ENCODE measurements at places on chromosomes 11 and 22.
A peak's percentile ranks its signal among the peaks of the same experiment; 100 is the strongest.

- no peak for DNase-seq
These were observed 57.0 kb downstream of the PDE2A start for GRCh38 chr11:72617080-72617762.

GRCh38 chr11:100777103-100777502 is 90.0 kb downstream of the ARHGAP42 start:
- no peak for DNase-seq

GRCh38 chr11:47314992-47315391 is 37.5 kb downstream of the MYBPC3 start:
- no peak for DNase-seq

DNA sequence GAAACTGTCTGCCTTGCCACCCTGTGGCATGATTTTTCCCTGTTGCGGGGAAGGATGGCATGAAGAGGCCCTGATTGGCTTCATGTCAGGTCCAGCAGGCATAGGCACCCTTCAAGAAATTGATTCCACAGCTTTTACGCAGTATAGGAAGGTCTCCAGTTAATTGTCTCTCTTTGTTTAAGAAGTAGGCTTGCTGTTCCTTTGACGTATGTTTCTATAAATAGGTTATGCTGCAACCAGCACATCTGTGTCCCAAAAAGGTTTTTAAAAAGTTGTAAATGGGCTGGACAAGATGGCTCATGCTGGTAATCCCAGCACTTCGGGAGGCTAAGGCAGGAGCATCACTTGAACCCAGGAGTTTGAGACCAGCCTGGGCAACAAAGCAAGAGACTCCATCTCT is 62.6 kb downstream of the CD6 start:
- no peak for DNase-seq

GRCh38 chr22:48031589-48031988 is 1269.1 kb downstream of the TBC1D22A start:
- no peak for DNase-seq

DNA sequence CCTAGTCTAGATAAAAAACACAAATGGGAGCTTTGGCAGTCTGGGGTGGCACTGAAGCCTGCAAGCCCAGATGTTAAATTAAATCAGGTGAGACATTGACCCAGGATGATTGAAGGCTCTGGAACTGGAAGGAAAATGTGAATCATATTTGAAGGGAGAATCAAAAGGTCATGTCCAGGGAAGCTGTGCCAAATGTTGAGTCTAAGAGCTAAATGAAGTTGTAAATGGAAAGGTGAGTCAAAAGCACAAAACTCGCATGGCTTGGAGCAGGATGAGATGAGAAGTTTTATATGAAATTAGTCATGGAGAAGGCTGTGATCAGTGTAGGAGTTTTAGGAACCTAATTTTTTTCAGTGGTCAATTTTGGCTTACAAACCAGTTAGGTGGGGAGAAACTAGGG is 301.1 kb downstream of the BLID start:
- DNase-seq, result peak; percentile 14

- no peak for DNase-seq
These were observed 131.7 kb downstream of the TBC1D22A start for GRCh38 chr22:46894081-46894671.

GRCh38 chr22:31861226-31861840 is 83.0 kb upstream of the YWHAH start:
- DNase-seq, result peak; percentile 19

GRCh38 chr11:104394508-104394907 is 230.6 kb upstream of the PDGFD start:
- no peak for DNase-seq

- no peak for DNase-seq
These were observed 50.1 kb upstream of the MUC15 start for GRCh38 chr11:26622181-26622580.

GRCh38 chr22:37713761-37714160 is 16.9 kb downstream of the TRIOBP start:
- DNase-seq, result no peak

GRCh38 chr11:2567026-2567671 is 122.3 kb downstream of the KCNQ1 start:
- DNase-seq, result no peak

- no peak for DNase-seq
These were observed 5.5 kb downstream of the CD59 start for GRCh38 chr11:33730716-33731115.

- DNase-seq, result no peak
These were observed 4.3 kb downstream of the C1QTNF6 start for GRCh38 chr22:37183432-37184379.

- no peak for DNase-seq
These were observed 5.8 kb upstream of the SLC5A1 start for GRCh38 chr22:32037236-32037635.

GRCh38 chr11:58912124-58912523 is 27.2 kb upstream of the GLYATL1 start:
- peak; percentile 47 for DNase-seq

DNA sequence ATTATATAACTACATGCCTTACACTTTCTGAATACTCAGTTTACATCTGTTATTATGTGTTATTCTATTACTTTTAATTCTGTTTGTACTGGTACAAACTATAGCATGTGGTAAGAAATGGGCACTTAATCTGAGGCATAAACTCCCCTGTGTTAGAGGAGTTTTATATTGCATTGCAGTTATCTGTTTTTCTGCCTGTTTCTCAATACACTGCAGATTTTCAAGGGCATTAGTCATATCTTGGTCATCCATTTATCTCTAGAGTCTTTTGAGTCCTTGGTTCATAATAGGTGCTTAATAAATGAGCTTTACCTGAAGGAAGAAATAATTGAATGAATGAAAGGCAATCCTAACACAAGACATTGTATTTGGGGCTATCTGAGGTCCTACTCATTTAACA is 182.9 kb upstream of the CTSC start:
- no peak for DNase-seq

GRCh38 chr11:45684440-45684839 is 19.0 kb upstream of the CHST1 start:
- DNase-seq, result no peak

DNA sequence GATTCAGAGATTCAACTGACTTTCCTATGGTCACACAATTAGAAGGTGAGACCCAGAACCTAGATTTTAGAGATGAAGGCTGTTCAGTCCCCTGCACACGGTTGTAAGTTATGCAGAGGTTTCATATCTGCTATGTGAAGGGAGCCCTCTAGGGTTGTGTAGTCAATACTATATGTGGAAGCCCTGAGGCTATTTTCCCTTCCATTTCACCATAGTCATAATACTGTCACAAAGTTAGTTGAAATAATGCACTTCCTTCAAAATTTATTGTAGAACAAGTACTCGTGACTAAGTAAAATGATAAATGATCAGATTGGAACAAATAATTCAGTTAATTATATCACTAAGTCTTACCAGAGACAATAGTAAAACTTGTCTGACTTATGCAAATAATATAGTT is 48.8 kb downstream of the ENDOD1 start:
- no peak for DNase-seq

- no peak for DNase-seq
These were observed 38.5 kb upstream of the GLYATL1 start for GRCh38 chr11:58900479-58901420.

GRCh38 chr11:34756591-34756990 is 135.7 kb downstream of the EHF start:
- DNase-seq, result no peak

- no peak for DNase-seq
These were observed 1339.2 kb upstream of the TENM4 start for GRCh38 chr11:80779905-80780605.

DNA sequence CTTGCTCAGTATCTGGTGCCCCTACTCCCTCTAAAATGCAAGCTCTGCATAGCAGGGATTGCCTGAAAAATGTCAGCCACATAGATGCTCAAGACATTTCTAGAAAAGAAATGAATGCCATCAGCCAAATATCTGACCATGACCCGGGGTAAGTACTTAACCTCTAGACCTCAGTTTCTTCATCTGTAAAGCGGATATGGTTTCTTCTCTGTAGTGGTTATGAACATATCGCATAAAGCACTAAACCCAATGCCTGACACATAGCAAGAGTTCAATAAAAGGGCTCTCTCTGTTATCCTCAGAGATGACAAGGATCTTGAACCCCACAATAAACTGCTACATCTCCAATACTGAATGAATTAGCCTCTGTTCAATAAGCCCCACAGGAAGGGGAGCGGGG is 122.6 kb downstream of the ABTB2 start:
- DNase-seq, result no peak

DNA sequence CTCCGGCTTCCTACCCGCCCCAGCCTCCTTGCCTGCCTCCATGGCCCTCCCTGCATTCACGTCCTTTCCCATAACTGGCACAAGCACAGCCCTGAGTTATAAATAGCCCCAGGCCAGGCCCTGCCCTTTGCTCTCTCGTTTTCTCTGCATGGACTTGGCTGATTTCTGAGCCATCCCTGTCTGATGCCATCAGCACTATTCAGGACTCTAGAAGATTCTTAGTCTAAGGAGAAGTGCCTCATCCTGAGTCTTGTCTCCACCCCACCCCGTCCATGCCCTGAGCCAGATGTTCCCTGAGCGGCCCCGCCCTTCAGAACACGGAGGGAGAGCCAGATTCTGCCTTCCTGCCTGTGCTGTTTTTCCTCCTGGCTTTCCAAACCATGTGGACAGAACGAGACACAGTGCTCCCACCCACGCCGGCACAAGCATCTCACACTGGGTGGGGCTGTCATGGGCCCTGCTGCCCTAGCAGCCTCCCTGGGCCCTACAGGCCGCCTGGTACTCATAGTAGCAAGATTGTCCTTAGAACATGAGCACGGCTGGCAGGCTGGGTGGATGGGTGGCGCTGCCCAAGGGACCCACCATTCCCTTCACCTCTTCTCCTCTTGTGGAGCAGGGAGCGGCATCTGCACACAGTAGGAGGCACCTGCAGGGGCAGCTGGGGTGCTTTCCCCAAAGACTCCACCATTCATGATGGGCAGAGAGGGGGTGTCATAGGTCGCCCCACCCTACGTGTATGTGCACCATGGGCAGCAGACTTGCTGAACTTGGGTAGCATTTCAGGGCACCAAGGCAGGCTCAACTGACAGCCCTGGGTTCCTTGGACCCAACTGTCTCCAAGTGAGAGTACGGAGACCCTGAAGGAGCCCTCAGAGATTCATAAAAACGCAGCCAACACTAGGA is 76.9 kb downstream of the BCR start:
- no peak for DNase-seq

- DNase-seq, result no peak
These were observed at the start of gene ACTN3 for GRCh38 chr11:66546368-66546965. Gene ACTN3, plus strand, starts transcription at chr11:66546903. Its CDS starts 35 bp downstream, at chr11:66546938.

DNA sequence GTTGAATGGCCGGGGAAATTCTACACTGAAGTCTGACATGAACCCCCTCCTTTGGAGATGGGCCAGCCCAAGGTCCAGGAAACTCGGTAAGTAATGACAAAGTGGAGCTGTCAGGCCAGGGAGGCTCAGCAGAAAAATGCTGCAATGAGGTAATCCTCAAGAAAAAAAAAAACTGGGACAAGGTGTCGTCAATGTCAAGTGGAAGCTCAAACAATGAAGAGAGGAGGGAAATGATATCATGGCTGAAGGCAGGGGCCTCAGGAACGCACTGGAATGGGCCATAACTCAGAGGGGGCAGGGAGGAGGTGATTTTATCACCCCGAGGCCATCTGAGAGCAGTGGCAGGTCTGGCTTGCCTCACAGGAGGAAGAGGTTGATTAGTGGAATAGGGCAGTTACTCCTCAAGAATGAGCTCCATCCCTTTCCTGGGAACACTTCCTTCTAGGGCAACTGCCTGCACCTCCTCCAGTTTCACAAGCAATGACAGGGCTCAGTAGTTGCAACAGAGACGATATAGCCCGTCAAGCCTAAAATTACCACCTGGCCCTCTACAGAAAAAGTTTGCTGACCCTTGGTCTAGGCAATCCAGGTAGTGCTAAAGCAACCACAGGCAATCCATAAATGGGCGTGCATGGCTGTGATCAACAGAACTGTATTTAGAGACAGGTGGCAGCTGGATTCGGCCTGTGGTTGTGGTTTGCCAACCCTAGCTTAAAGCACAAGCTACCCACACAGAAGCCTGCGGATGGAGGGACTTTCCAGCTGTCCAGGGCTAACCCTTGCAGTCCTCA is 65.2 kb downstream of the FBXO7 start:
- DNase-seq, result no peak

GRCh38 chr11:34928268-34928959 is 12.0 kb downstream of the PDHX start:
- DNase-seq, result no peak

- DNase-seq, result no peak
These were observed 53.1 kb downstream of the PACSIN2 start for GRCh38 chr22:42961810-42962209.

DNA sequence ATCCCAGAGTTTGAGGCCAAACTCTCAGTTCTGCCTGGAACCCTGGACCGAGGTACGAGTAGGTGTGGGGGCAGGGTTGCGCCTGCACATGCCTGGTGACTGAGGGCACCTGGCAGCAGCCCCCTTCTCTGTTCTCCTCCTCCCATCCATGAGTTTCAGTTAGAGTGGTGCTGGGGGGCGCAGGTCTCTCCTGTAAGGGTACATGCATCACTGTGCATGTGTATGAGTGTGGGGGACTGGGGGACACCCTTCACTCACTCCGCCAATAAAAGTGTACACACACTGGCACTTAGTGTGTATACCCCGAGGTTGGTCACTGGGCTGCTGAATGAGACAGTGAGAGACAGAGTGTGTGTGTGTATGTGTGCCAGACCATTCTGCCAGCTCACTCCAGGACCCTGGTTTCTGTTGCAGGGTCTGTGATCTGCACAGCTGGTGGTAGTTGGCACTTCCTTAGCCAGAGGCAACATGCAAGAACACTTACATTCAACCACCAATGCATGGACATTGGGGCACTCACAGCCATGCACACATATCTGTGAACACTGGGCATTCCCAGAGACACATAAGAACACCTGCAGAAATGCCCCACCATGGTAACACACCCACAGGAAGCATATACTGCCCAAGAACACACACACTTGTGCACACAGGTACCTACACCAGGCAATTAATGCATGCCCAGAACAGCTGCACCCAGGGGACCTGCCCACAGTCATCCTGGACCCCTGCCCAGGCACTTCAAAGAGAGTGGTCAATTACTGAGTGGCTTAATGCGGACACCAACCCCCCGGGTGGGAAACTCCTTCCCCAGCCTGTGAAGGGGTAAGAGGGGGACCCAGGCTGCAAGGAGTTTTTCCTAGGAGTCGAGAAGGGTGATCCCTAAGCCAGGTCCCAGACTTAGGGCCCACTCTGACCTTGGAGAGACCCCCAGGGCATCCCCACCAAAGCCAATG is 1.2 kb upstream of the NRXN2 start:
- no peak for DNase-seq

- no peak for DNase-seq
These were observed 83.3 kb downstream of the DGCR2 start for GRCh38 chr22:19038728-19039447.

DNA sequence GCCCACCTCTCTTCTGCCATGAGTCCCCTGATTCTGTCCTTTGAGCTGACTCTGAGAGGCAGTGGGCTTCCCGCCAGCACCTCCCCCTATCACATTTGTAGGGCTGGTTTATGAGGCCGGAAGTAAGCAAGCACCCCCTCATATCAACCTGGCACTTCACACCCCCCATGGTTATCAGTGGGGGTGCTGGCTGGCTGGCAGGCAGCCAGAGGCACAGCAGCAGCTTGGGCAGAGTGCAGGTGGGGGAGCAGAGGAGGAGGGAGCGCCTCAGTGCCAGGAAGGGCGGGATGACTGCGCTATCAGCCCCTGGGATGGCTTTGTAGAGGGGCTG is 22.9 kb upstream of the CHRM4 start:
- DNase-seq, result no peak

- DNase-seq, result no peak
These were observed 5.8 kb upstream of the NLRP6 start for GRCh38 chr11:272195-272930.

- DNase-seq, result no peak
These were observed 132.8 kb downstream of the CRYBB2 start for GRCh38 chr22:25352294-25352680.

All from RKO (cell line).